Right renal pelvis (tissue), 4 donors: ENCODE measurements at places on chromosomes 13 and 19.

DNA sequence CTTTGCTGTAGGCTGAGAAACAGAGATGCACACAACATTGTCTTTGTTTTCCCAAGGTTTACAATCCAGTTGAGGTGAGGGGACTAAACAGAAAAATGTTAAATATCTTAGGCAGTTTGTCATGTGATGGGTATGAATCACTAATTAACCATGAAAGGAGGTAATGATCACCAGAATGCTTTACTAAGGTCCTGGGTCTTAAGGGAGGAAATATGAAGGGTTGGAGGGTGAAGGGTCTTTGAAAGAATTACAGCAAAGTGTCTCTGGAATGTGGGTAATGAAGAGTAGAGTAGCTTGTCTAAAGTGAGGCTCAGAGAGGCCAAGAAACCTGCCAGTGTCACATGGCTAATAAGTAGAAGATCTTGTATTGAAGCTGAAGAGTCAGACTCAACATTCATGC, 19.0 kb downstream of the BIVM start:
- no peak for DNase-seq

DNA sequence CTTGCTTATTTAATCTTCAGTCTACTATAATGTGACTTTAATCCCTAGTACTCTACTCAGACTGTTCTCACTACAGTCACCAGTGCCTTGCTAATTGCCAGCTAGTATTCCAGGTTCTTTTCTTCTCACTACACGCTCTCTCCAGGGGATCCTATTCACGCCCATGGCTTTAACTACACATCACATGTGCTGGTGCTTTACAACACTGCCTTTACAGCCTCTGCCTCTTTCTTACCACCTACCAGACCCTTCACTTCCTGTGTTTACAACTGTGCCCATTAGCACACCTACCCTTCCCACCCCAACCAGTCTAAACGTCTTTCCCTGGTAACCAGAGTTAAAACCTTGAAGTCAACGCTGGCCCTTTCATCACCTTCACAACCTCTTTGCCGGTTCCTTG, 249.5 kb downstream of the DNAJC15 start:
- no peak for DNase-seq

- DNase-seq = no peak
These were observed 1065.1 kb upstream of the SPRY2 start for GRCh38 chr13:81406022-81406421.

- DNase-seq = peak; percentile 52
These were observed at the start of gene NEK5 for GRCh38 chr13:52128714-52129700. Gene NEK5, minus strand, starts transcription at chr13:52129073. Its CDS starts 1,591 bp downstream, at chr13:52127482.

DNA sequence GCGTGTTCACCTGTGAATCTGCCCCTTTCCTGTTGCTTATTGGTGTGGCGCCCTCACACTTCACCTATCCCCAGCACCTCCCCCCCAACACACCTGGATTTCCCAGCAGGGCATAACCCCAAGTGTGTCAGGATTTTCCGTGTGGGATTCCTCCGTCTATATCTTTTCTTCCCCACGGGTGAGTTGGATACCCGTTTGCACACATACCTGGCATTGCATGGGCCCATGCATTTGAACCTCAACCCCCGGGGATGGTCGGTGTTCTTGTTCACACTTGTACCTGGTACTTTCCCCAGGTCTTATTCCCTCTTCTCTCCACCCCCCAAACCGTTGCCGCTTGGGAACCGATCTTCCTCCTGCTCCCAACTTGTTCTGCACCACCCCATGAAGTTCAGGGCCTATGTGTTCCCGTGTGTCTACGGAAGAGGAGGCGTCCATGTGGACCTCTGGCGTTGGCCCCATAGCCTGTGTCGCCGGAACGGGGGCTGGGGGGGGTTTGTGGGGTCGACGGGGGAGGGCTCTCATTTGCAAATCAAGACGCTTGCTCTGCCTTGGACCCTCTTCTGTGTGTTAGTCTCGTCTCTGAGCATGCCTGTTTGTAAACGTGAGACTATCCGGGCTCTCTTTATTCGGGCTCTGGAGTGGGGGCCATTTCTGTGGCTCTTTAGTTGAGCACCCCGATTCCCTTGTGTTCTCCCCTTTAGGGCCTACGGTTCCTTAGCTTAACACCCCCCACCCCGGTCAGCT, 1.7 kb downstream of the PRR12 start:
- no peak for DNase-seq

DNA sequence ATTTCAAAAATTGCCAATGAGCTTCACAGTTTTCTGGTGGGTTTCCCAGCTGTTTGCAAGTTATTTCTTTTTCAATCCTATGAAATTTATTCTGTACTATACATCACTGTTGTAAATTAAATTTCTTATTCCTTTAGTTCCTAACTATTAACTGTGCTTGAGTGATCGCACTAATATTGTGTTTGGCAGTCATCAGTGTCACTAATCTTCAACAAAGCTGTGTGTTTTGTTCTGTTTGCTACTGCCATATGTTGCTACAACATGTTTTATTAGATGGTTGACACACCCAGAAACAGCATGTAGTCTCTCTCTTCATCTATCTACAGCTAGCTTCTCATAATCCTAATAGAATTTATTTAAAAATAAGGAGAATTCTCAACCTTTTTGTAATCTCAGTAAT, 453.6 kb upstream of the PRR20A start:
- peak; percentile 5 for DNase-seq

- no peak for DNase-seq
These were observed 966.8 kb downstream of the SLITRK5 start for GRCh38 chr13:88637935-88638334.

DNA sequence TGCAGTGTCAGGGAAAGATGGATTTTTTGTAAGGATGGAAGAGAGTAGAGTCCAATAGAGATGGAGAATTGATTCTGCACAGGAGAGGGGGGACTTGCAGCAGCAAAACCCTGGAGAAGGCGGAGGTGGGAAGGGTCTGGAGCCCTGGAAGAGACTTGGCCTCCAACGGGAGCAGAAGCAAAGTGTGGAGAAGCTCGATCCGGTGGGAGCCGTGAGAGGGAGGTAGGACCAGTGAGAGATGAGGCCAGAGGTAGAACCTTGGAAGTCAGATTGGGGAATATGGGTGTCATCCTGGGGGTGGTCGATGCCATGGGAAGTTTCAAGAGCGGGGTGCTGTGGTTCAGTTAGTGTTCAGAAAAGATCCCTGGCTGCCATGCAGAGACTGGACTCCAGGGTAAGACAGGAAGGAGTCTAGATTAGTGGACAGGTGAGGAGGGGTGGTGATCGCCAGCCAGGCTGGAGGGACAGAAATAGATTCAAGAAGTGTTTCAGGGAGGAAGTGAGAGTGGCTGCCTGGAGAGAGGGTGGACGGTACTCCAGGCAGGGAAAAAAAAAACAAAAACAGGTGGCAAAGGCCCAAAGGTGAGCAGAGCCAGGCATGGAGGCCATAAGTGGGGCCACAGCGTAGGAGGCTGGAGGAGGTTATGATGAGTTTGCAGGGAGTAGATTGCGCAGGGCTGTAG, 2.6 kb downstream of the PPP5C start:
- no peak for DNase-seq

DNA sequence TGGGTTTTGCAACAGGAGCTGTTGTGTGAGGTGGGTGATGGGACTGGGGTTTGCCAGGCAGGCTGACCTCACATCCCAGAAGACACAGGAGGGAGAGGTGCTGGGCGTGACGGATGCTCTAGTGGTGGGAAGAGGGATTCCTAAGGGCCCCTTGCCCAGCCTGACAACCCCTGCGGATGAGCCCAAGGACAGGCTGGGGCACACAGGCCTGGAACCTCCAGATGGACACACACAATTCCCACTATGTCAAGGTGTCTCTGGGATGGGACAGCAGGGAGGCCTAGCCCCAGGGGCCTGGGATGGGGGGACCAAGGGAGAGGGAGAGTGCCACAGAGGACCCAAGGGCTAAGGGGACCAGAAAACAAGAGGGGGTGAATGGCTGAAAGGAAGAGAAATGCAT, 191.5 kb downstream of the ZNF536 start:
- no peak for DNase-seq

DNA sequence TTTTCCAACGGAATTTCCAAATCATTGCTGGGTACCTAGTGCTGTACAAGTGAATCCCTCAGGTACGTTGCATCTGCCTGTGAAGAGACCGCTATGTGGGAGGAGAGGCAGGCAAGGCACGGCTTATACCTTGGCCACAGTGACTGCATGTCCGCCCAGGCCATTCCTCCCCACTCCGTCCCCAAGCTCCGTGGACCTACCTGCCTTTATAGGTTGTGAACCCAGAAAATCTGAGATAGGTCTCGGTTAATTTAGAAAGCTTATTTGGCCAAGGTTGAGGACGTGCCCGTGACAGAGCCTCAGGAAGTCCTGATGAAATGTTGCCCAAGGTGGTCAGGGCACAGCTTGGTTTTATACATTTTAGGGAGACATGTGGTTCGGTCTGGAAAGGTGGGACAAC, 218.5 kb upstream of the TSHZ3 start:
- no peak for DNase-seq

- no peak for DNase-seq
These were observed 653.7 kb downstream of the DACH1 start for GRCh38 chr13:71213252-71213821.

DNA sequence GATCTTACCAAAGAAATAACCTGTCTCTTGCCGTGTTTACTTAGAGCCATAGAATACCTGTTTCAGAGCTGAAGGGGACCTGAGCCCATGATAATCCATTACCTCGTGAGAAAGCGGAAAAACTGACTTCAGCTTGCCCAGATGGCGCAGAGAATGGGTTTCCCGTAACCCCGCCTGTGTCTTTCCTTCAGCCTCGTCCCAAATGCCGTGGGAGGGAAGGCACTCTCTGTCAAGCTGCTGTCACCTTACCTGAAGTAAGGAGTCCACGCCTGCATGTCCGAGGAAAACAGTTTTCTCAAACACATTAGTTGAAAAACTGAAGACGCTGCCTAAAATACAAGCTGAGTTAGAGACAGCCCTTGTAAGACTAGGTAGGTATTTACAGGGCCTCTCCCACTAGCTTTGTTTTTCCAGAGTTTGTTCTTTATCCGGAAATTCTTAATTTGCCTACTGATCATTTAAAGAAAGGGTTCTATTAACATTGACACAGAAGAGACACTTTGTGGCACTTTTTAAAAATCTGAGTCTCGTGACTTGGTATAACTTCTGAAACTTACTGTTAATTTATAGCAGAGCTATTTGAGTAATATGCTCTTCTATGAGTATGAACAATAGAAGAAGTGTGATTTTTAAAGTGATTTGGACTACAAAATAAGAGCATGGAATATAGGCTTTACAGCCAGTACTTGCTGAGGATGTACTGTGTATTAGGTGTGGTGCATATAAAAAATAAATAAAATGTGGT, 1.3 kb upstream of the INTS6 start:
- peak; percentile 11 for DNase-seq

DNA sequence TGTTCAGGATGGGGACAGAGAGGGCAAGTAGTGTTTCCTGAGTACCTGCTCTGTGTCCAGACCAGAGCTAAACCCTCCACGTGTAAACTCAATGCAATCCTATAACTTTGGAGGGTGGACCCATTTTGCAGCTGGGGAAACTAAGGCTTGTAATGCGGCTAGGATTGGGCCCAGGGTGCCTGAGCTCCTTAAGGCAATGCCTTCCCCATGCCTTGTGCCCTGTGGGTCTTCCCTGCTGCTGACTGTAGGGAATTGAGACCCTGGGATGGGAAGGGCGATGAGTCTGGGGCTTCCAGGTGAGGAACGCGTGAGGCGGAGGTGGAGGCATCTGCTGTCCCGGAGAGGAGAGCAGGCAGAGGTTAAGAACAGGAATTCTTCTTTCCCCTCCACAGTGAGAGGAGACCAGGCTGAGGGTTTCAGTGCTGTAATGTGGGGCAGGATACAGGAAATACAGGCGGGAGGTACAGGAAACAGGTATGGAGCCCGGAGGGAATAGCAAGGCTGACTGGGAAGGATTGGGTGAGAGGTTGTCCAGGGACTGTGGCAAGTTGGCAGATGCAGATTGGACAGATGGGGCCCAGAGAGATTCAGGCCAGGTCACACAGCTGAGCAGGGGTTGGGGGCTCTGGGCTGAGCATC, 19.2 kb downstream of the SLC27A1 start:
- DNase-seq = no peak

- no peak for DNase-seq
These were observed 128.8 kb downstream of the FGF9 start for GRCh38 chr13:21799671-21800070.

DNA sequence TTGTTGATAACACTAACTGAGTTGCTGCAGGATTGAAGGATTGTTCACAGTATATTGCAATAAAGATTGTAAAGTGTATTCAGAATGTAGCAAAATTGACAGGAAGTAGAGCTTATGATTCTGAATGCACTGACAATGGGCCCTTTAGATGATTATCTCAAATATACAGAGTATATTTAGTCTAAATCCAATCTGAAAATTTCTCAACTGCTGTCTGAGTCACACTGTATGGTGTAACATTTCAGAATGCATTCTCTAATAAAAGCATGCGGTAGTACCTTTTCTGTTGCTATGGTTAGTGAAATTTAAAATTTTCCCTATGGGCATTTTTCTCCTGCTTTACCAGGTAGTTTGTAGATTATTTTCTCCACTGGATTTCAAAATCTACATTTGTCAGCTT, 365.2 kb downstream of the PCDH17 start:
- no peak for DNase-seq

DNA sequence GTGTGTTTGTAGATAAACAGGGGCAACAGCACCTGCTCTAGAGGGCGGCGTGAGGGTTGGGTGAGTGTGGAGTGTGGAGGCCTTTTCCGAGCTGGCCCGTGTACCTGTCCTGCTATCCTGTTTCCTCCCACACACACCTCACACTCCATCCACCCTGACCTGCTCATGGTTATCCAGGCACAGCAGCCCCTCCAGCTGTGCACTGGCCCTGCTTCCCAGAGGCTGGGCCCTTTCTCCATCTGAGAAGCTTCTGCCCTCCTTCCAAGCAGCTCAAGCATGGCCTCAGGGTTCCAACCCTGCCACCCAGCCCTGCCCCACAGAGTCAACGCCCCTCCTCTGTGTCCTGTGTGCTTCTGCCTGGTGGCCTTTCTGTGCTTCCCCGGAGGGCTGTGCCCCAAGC, 86.9 kb downstream of the SOX1 start:
- DNase-seq = no peak

DNA sequence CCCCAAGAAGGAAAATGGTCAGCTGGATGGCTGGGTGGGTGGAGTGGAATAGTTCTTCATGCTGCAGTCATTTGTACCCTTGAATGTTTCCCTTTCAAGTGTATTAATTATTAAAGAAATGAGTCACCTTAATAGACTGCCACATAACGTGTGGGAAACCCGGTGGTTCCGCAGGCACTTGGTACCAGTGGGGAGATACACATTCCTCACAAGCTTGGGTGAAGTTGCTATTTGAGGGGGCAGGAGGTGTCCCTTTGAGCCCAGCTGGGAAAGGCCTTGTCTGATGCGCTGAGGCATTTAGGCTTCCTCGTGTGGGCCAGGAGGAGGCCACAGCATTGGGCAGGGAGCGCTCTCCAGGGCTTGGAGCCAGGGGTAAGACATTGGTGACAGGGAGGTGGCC, 57.7 kb downstream of the ATP8A2 start:
- no peak for DNase-seq

GRCh38 chr13:106475852-106476251, 59.6 kb downstream of the EFNB2 start:
- DNase-seq = no peak
